Activated T-cell treated with anti-CD3 and anti-CD28 coated beads, Interleukin-2, amount 50 U/mL, for 24 hours (primary cell): ENCODE measurements at places on chromosomes 6 and 20.

GRCh38 chr20:50848846-50849673 lies 54.2 kb downstream of the BCAS4 start:
- DNase-seq = no peak

DNA sequence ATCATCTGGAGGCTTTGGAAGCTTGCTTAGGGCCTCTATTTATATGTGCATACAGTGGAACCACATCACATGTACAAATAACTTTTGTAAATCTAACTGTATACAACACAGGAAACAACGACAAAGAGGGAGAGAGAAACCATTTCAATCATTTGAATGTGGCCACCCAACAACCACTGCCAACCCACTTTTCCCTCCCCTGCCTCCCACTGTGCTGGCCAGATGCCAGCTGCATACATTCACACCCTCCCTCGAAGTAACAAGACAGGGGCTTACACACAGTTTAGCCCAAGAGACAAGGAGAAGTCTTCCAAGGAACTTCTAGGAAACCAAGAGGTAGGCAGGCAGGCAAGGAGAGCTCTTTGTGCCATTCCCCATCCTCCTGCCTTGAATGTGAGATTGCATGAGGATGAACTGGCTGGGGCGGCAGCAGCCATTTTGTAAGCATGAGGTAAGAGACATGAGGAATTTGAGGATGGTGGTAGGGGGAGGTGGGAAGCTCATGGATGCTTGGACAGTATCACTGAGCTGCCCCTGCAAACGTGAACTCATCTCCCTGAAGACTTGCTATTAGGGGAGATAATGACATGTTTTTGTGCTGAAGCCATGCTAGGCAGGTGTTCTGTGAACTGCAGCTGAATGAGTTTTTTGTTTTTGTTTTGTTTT lies 18.2 kb downstream of the BMP7 start:
- DNase-seq = no peak

GRCh38 chr6:166635013-166635970 lies 8.2 kb upstream of the RPS6KA2 start:
- DNase-seq = no peak

GRCh38 chr6:167462514-167463312 lies 137.8 kb downstream of the TTLL2 start:
- DNase-seq = no peak

GRCh38 chr20:12762725-12763124 lies 246.0 kb upstream of the SPTLC3 start:
- no peak for DNase-seq

- no peak for DNase-seq
These were observed 160.2 kb upstream of the FOXA2 start for GRCh38 chr20:22744341-22745193.

GRCh38 chr20:1171461-1172093 lies 13.2 kb downstream of the TMEM74B start:
- no peak for DNase-seq

GRCh38 chr6:146878168-146878951 lies 279.6 kb downstream of the ADGB start:
- no peak for DNase-seq

DNA sequence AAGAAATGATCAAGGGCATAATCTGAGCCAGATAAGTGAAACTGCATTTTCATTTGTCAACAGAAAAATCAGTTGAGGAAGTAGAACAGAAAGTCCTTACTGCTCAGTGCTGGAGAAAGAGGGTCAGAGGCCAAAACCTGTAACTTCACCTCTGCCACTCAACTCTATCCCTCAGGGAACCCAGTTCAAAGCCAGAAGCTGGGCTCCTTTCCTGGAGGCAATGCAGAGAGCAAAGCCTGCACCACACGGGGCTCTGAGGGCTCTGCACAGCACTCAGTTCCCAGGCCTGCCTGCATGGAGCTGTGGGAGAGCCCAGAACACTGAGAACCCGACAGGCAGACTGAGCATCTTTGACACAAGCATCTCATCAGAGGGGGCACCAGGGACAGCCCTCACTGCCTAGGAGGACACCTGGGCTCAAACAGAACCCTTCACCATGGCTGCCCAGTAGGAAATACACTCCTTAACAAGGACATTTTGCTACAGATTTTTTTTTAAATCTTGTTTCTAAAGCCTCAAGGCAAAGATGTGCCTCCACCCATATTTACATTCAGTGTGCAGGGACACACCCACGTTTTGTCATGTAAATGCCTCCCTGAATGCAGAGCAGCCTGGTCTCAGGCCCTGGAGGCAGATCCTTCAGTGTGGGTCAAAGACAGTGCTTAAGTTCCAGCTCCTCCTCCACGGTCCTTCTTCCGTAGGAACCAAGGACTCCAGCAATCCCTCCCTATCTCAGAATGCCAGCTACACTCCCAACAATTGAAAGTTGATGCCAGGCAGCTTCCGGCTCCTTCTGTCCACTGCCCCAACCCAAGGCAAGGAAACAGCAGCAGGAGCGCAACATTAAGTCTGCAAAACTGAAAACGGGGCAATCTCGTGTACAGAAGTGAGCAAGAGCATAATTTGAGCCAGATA lies 6.6 kb downstream of the RNASET2 start:
- no peak for DNase-seq

DNA sequence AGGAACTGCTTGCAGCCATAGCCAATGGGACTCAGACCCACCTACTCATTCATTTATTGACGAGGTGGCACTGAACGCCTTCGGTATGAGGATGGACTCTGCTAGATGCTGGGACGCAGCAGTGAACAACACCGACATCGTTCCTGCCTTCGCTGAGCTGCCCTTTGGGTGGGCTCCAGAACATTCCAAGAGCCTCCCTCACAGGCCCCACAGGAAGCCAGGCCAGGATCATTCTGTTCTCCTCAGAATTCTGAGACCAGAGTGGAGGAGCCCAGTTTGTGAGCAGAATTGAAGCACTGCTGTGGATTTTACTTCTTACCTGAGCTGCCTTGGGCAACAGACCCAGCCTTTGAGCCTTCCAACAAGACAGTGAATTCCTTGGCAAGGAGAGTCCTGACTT lies 82.1 kb downstream of the KCNB1 start:
- no peak for DNase-seq

DNA sequence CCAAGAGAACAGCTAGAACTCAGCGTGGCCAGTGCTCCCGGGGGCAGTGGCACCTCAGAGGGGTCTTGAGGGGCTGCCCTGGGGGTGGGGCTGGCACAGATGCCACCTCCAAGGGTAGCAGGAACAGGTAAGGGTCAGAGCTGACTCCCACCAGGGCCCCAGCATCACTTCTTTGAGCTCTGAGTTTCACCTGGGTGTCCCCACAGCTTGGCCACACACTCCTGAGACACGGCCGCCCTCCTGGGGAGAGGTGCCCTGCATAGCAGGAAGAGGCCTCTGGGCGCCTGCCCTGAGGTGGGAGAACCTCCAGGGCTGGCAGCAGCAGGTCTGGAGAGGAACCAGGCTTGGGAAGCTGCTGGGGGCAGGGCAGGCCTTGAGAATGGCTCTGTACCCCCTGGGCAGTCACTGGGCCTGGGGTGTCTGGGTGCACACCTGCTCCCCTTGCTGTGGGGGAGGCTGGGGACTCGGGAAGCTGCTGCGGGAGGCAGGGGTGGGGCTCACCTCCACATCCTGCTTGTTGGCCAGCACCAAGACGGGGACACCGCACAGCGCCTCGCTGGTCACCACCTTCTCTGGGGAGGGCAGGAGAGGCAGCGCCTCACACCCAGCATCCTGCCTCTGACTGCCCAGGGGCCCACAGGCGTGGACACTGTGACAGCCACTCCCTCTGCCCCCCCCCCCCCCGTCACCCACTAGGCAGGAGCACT lies 5.0 kb downstream of the TNFRSF6B start:
- no peak for DNase-seq

DNA sequence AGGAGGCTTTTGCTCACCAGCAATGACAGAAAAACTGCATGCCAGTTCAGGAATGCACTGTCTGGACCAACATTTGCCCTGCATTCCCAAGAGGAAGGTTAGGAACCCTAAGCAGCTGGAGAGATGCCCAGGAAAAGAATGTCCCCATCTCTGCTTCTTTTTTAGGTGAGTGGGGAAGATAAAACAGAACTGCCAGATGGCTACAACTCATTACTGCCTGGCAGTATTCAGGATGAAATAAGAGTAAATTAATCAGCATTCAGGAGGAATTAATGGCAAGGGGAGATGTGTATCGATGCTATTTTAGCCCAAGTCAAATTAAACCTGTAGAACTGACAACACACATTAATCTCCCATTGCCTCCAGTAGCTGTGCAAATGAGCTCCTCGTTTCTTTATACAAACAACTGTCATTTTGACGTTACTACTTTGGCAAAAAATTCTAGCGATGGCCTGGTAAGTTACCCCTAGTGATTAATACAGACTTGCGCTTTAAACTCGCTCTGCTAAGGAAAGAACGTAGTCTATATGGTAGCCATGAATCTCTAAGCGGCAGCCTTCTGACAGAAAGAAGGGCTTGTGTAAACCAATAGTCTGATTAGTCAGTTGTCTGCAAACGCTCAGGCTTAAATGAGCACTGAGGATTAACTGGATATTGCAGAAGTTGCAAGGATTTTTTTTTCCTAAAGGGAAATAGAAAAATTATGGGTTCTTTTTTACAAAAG lies 16.7 kb upstream of the SMLR1 start:
- DNase-seq = no peak

DNA sequence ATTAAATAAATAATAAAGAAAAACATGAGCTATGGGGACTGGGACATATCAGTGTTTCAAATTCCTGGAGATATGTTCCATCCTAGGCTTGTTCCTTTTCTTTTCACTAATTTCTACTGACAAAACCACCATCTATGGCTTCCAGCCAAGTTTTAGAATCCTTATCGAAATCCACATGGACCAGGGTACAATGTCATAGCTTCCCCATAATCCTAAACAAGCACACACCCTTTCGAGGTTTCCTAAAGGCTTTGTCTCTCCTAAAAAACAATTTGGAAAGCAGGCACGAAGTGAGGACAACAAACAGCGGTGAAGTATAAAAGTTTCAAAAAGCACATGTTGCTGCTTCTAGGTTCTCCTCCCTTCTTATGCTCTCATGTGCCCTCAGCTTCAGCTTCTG lies 13.3 kb upstream of the DST start:
- DNase-seq = no peak

- DNase-seq = peak; percentile 89
These were observed at the start of gene TNFRSF21 for GRCh38 chr6:47309291-47310130. Gene TNFRSF21 (minus strand): TSS chr6:47309905. CDS start chr6:47309511, 394 bp downstream.

- no peak for DNase-seq
These were observed 598 bp upstream of the SOX4 start for GRCh38 chr6:21592953-21593352.

GRCh38 chr20:58233881-58234528 lies 5.6 kb upstream of the ANKRD60 start:
- DNase-seq = peak; percentile 71

DNA sequence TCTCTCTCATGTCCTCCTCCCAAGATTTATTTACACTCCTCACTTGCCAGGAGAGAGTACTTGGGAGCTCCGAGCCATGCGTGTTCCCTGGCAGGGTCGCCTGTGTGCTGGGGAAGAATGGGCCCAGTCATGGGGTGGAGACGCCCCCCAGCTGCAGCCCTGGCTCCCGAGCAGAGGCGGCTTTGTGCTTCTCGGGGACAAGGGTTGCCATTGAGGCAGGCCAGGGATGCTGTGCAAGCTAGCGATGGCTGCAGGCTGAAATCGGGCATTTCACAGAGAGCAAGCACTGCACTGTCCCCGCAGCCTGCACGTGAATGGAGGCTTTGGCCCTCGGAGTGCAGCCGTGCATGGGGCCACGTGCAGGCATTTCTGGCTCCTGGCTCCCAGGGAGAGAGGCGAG lies 23.8 kb downstream of the PHACTR3 start:
- DNase-seq = no peak

DNA sequence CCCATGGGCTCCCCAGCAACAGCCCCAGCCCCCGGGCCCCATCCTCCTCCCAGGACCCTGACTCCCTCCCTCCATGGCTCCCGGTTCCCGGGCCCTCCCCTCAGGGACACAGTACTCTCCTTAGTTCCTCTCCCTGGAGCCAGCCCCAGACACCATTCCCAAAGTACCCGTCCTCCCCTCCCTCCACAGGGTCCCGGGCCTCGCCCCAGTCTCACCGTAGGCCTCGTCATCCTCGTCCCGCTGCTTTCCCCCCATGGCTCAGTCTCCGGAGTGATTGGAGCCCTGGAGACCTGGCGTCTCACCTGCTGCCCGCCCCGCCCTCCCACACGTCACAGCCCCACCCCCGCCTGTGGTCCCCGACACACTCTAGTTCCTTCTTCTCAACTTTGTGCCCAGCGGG lies at the start of gene SLC44A4:
TSS of gene SLC44A4 (minus strand) at position 272 of the 400 bp plus-strand sequence. CDS start at position 255, 17 bp downstream.
- no peak for DNase-seq

GRCh38 chr6:160054913-160055312 lies 66.7 kb upstream of the SLC22A1 start:
- no peak for DNase-seq

GRCh38 chr6:3259491-3259958 lies 778 bp downstream of the PSMG4 start:
- DNase-seq = no peak

DNA sequence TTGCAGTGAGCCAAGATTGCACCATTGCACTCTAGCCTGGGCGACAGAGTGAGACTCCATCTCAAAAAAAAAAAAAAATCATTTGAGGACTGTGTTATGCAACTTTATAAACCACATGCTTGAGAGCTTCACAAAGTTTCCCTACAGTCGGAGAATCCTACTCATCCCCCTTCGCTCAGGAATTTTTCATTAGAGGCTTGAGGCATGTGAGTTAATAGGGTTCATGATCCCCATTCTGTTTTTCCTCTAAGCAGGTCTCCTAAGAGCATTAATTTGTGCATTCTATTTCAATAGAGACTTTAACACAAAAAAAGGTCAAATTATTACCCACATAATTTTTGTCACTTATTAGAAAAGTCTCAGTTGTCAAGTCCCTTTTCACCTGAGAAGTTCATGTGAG lies 103.7 kb upstream of the SOX4 start:
- DNase-seq = no peak

GRCh38 chr6:135951169-135951568 lies 99.7 kb downstream of the PDE7B start:
- no peak for DNase-seq

- DNase-seq = peak; percentile 46
These were observed 101.5 kb upstream of the ISM1 start for GRCh38 chr20:13119583-13119982.

GRCh38 chr6:35674594-35674993 lies 14.1 kb downstream of the FKBP5 start:
- DNase-seq = no peak

GRCh38 chr6:159887146-159887545 lies 3.6 kb upstream of the MAS1 start:
- no peak for DNase-seq

DNA sequence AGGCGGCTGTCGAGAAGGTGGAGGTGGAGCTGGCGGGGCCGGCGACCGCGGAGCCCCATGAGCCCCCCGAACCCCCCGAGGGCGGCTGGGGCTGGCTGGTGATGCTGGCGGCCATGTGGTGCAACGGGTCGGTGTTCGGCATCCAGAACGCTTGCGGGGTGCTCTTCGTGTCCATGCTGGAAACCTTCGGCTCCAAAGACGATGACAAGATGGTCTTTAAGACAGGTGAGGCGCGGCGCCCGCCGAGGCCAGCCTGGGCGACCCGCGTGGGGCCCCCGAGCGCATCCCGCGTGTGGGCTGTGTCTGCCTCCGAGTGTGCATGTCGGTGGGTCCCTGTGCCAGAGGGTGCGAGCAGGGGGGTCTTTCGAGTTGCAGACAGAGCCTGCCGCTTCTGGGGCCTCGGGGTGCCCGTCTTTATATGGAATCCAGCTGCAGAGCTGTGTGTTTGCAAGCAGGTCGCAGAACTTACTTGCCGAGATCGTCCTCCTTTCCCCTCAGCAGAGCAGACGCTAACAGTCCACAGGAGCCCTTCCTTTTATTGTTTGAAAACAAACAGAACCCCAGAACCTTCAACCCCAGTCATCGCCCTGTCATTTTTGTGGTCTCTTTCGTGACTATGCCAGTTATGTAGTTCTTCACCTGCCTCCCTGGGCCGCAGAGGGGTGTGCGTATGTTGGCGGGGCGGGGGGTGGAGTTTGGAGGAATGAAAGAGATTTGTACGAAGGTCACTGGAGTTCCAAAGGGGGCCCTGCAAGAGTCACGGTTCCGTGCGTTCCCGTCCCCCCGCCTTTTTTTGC lies 766 bp downstream of the SLC16A10 start:
- DNase-seq = peak; percentile 73
